Neural progenitor cell (in vitro differentiated cells): ENCODE measurements at places on chromosomes 7 and 10. TPM values are rescaled to one million over a fixed set of nuclear protein-coding genes. Genes with fewer than 3 reads are reported as not detected.

DNA sequence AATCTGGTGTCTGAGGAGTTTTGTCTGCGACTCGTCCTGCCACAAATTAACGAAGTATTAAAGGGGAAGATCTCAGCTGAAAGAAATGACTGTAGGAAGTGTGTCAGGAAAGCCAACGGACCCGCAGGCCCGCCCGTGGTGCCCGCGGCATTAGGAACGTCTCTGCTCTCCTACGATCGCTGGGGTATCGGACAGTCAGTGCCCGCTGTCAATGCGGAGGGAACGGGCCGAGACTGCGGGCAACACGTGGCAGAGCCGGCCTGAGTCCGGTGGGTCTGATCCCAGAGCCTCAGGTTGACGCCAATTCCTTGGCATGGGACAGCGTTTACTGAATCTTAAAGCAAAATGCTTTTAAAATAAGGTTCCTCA, 128.7 kb downstream of the KBTBD2 start:
- peaks cover 56% of the 10 kb centered on the region for H3K27me3 ChIP-seq
- H3K4me1 ChIP-seq = peaks cover 12% of the 10 kb centered on the region
- peak; percentile 44 for DNase-seq

- H3K4me3 ChIP-seq = no peak overlapping the region
- no peak overlapping the region for H3K27ac ChIP-seq
- DNase-seq = peak; percentile 62
- H3K4me1 ChIP-seq = peaks cover 5% of the 10 kb centered on the region
- H3K36me3 ChIP-seq = peaks cover 6% of the 10 kb centered on the region
- H3K27me3 ChIP-seq = no peaks in the 10 kb centered on the region
These were observed 46.9 kb downstream of the AHCYL2 start for GRCh38 chr7:129271500-129272355.

- H3K36me3 ChIP-seq = no peaks in the 10 kb centered on the region
- H3K4me1 ChIP-seq = no peaks in the 10 kb centered on the region
- H3K4me3 ChIP-seq = no peak overlapping the region
- no peaks in the 10 kb centered on the region for H3K27me3 ChIP-seq
- no peak overlapping the region for H3K27ac ChIP-seq
These were observed 56.4 kb downstream of the KAT6B start for GRCh38 chr10:74882831-74883230.

DNA sequence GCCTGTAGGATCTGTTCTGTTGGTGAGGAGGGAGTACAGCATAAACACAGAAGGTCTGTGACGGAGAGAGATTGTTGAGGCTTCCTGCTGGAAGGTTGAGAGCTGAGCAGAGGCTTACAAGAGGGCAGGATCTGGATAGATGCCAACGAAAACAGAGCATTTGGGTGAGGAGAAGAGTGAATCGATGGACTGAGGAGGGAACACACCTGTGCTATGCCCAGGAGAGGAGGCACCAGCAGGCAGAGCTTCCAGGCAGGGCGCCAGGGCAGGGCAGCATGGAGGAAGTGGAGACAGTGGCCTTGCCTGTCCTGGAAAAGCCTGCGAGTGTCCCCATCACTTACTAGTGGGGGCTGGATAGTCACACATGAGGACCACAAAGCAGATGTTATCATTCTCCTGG, 282.9 kb downstream of the PAXIP1 start:
- no peak overlapping the region for H3K4me3 ChIP-seq
- DNase-seq = no peak
- H3K36me3 ChIP-seq = no peaks in the 10 kb centered on the region
- H3K4me1 ChIP-seq = no peaks in the 10 kb centered on the region

The CCDC186 gene
- total RNA-seq = 9.9 and 22.9 TPM in 2 replicates

DNA sequence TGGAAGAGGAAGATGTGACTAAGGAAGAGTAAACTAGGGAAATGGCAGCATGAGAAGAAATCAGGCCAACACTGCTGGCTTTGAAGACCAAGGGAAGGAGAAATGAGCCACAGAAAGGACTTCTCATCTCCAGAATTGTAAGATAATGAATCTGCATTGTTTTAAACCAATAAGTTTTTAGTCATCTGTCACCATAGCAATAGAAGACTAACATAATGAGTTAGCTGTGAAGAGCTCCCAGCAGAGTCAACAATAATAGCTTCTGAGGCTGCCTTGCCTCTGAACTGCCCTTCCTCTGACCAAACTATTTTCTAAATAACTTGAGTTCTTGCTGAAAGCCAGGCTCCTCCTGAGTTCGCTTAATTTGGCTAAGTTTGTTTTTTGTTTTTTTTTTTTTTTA, 103.6 kb downstream of the CACNA2D1 start:
- H3K27ac ChIP-seq = no peak overlapping the region
- H3K4me3 ChIP-seq = no peak overlapping the region
- no peaks in the 10 kb centered on the region for H3K27me3 ChIP-seq
- peaks cover 11% of the 10 kb centered on the region for H3K4me1 ChIP-seq
- H3K36me3 ChIP-seq = no peaks in the 10 kb centered on the region

- H3K4me3 ChIP-seq = no peak overlapping the region
- no peaks in the 10 kb centered on the region for H3K4me1 ChIP-seq
- H3K36me3 ChIP-seq = peaks cover 13% of the 10 kb centered on the region
- H3K27me3 ChIP-seq = no peaks in the 10 kb centered on the region
- no peak for DNase-seq
- H3K27ac ChIP-seq = no peak overlapping the region
These were observed 86.9 kb downstream of the EXOC4 start for GRCh38 chr7:133339772-133340171.
